NCI-H2081 (cell line): ENCODE measurements at places on chromosomes 3 and 15.

DNA sequence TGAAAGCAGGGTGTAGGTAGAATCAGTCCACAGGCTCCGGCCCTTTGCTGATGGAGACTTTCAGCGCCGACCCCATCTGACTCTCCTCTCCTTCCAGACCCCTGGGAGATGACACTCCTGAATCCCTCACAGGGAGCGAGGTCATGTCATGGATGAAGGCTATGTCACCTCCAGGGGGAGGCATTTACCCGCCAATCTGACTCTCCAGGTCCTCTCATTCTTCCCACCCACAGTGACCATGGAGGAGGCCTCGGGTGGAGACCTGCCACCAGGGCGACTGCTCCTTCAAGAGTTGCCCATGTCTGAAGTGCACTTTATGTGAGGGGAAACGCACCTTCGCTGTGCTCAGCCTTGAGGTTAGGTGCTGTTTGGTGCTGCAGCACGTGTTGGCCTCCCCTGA is 112.7 kb downstream of the KLF13 start:
- DNase-seq = no peak

DNA sequence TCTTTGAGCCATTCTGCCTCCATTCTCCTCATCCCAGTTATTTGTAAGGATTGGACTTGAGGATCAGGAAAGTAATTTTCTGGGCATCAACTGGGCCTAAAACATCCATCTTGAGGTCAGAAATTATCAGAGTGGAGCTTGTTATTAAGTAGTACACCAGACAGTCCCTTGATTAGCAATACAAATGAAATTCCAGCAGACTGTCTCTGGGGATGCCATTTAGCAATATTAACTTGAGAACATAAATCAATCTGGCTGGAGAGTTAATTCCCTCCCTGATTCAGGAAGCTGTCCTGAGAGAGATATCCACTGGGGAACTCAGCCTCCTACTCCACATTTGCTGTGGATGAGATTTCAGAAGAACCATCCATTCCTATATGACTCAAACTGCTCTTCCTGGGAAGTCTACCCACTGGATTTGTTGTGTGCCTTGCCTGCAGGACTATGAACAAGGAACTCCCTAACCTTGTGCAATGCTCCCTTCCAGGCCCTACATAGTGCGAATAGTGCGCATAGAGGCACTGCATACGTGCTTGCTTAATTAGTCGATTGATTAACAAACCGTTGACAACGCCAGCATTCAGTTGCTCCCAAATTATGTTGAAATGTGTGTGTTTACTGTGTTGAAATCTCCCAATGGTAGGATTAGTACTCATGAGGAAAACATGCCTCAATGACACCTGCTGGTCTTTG is 36.1 kb upstream of the MTMR14 start:
- no peak for DNase-seq

GRCh38 chr3:194315088-194315964 is 35.8 kb downstream of the CPN2 start:
- DNase-seq = peak; percentile 96

- DNase-seq = no peak
Measured at GRCh38 chr3:64049832-64050231, 26.5 kb upstream of the PSMD6 start.

DNA sequence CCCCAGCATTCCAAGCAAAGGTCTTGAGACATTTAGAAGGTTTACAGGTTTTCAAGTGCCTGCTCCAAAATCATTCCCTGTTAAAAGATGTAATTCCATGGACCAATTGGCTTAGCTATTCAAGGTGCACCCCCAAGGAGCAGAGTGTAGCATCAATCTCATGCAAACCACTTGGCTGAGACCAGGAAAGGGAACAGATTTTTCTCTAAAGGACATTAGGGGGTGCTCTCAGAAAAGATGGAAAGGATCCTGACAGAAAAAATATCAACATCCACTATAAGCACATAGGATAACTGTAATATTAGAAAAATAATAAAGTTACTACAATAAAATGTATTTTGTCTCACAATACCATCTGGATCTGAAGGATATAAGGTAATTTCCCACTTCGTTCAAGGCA is 328.0 kb upstream of the CDIN1 start:
- no peak for DNase-seq
